ENCODE measurements at places on chromosomes 5 and 9. TPM values are rescaled to one million over a fixed set of nuclear protein-coding genes. Genes with fewer than 3 reads are reported as not detected.

- H3K4me1 ChIP-seq, result no peaks in the 10 kb centered on the region
- DNase-seq, result no peak
- H3K27me3 ChIP-seq, result no peaks in the 10 kb centered on the region
- H3K27ac ChIP-seq, result no peak overlapping the region
- no peaks in the 10 kb centered on the region for H3K36me3 ChIP-seq
Measured at GRCh38 chr5:117881426-117882230, 1106.7 kb downstream of the DTWD2 start.

GRCh38 chr5:174423558-174423957 is 300.8 kb upstream of the MSX2 start:
- no peak overlapping the region for H3K27ac ChIP-seq
- H3K4me3 ChIP-seq, result no peak overlapping the region
- H3K36me3 ChIP-seq, result no peaks in the 10 kb centered on the region
- peaks cover 4% of the 10 kb centered on the region for H3K4me1 ChIP-seq
- DNase-seq, result no peak

DNA sequence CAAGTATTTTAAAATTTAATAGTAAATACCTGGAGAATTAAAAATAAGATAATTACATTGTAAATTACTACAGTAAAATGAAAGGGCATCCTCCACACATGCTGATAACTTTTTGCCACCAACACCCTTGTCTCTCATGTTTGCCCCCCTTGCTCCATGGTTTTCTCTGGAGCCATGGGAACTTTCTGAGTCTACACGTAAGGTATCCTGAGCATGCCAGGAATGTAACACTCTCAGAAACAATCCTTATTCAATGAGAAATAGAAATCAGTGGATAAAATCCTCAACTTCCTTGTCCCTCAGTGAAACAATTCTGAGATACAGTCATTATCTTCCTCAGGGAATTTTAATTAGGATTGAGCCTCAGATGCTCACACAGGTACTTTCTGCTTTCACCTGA is 108.9 kb downstream of the IZUMO3 start:
- no peak for DNase-seq
- no peaks in the 10 kb centered on the region for H3K36me3 ChIP-seq
- no peak overlapping the region for H3K27ac ChIP-seq
- no peaks in the 10 kb centered on the region for H3K4me1 ChIP-seq

DNA sequence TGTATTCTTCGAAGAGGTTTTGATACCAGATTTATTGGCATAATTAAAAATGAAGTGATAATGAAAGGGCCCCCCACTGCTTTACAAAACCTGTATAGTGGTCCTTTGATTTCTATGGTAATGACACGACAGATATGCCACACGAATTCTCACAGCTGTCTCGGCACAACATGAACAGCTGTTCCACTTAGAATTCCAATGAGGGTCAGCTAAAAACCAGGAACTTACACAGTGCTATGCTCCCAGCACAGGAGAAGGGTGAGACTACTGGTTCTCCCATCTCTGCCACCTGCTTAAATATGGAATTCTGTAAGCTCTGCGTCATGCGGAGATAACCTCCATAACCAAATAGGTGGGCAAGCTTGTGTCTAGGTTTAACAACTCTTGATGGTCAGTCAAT is 183.0 kb upstream of the EFNA5 start:
- no peaks in the 10 kb centered on the region for H3K36me3 ChIP-seq
- H3K27me3 ChIP-seq, result no peaks in the 10 kb centered on the region
- no peak for DNase-seq
- no peaks in the 10 kb centered on the region for H3K4me1 ChIP-seq

DNA sequence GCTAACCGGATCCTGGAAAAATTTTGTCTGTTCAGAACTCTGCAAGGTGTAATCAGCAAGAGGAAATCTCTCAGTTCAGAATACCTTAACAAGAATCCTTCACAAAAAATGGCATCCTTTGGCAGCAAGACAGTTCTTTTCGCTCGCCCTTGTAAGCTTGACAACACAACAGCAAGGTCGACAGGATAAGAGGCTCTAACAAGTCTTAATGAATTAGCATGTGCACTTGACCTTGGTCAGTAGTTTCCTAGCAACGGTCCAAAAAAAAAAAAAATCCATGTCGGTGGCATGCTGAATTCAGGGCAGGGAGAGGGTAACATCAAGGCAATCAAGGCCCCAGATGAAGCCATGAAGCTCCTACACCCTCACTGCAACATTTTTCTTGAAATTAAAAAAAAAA is 172.8 kb downstream of the APBA1 start:
- no peak overlapping the region for H3K4me3 ChIP-seq
- H3K36me3 ChIP-seq, result no peaks in the 10 kb centered on the region
- no peak overlapping the region for H3K27ac ChIP-seq
- no peaks in the 10 kb centered on the region for H3K4me1 ChIP-seq

DNA sequence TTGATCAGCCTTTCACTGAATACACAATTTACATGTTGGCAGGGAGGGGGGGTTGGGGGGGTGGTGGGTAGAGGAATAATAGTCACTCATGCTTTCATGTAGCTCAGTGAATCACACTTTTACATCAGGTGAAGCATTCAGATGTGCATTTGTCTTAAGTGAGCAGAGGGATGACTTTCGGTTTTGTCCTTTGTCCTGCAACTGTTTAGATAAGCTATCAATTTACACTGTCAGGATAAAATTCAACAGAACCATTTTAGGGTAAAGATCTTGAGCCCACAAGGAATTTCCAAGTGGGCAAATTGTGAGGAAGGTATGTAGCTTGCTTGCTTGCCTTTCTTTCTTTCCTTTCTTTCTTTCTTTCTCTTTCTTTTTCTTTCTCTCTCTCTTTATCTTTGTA is 576.2 kb downstream of the MTRR start:
- DNase-seq, result no peak
- no peaks in the 10 kb centered on the region for H3K27me3 ChIP-seq
- no peaks in the 10 kb centered on the region for H3K36me3 ChIP-seq
- H3K27ac ChIP-seq, result no peak overlapping the region

DNA sequence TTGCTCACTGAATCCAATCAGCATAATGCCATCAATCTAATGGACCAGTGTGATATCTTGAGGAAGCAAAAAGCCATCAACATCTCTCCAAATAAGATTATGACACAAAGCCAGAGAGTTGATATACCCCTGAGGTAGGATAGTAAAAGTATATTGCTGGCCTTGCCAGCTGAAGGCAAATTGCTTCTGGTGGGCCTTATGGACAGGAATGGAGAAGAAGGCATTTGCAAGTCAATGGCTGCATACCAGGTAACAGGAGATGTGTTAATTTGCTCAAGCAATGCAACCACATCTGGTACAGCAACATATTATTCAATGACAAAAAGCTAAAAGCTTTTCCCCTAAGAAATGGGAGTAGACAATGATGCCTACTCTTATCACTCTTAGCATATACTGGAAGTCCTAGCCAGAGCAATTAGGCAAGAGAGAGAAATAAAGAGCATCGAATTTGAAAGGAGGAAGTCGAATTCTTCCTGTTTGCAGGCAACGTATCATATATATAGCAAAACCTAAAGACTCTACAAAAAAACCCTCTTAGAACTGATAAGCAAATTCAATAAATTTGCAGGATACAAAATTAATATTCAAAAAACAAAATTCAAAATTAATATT is 216.1 kb upstream of the RASA1 start:
- H3K4me3 ChIP-seq, result no peak overlapping the region
- DNase-seq, result no peak
- no peaks in the 10 kb centered on the region for H3K36me3 ChIP-seq
- no peaks in the 10 kb centered on the region for H3K27me3 ChIP-seq
- H3K27ac ChIP-seq, result no peak overlapping the region

DNA sequence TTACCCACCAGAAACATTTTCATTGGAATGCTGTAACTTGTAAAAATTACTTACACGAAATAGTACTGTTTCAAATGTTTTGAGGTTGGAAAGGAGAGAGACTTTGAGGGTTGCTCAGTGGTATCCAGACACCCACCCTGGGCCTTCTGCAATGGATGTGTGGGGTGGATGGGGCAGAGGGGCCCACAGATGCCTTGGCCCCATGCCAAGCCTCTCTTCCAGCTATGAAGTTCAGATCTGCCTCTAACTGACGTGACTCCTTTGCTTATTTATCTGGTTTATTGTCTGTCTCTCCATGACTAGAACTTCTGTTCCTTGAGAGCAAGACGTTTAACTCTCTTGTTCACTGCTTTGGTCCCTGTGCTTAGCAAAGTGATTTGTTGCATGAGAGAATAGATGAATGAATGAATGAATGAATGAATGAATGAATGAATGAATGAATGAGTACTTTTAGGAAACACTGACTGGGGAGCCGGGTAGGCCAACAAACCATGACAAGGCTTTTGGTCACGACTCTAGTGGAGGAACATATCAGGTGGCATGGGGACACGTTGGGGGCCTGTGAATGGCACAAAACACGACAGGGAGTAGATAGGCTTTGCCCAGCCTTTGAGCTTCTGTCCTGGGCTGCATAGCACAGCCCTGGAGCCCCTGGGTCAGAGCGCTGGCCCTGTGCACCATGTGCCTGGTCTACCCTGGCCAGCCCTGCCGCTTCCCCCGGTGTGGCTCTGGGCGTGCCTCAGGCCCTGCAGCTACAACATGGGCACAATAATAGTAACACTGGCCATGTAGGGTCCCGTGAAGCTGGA is 31.8 kb downstream of the AK8 start:
- DNase-seq, result no peak
- no peaks in the 10 kb centered on the region for H3K4me1 ChIP-seq
- H3K4me3 ChIP-seq, result no peak overlapping the region
- no peaks in the 10 kb centered on the region for H3K27me3 ChIP-seq
- H3K36me3 ChIP-seq, result no peaks in the 10 kb centered on the region

GRCh38 chr5:178545176-178545575 is 45.0 kb downstream of the COL23A1 start:
- no peaks in the 10 kb centered on the region for H3K36me3 ChIP-seq
- H3K4me1 ChIP-seq, result no peaks in the 10 kb centered on the region
- no peak for DNase-seq
- no peak overlapping the region for H3K27ac ChIP-seq
- no peaks in the 10 kb centered on the region for H3K27me3 ChIP-seq

- H3K4me1 ChIP-seq, result peaks cover 28% of the 10 kb centered on the region
- no peak for DNase-seq
- H3K36me3 ChIP-seq, result no peaks in the 10 kb centered on the region
- H3K27me3 ChIP-seq, result no peaks in the 10 kb centered on the region
- no peak overlapping the region for H3K27ac ChIP-seq
- H3K4me3 ChIP-seq, result no peak overlapping the region
Measured at GRCh38 chr9:127947841-127948710, 10.4 kb upstream of the DPM2 start.

DNA sequence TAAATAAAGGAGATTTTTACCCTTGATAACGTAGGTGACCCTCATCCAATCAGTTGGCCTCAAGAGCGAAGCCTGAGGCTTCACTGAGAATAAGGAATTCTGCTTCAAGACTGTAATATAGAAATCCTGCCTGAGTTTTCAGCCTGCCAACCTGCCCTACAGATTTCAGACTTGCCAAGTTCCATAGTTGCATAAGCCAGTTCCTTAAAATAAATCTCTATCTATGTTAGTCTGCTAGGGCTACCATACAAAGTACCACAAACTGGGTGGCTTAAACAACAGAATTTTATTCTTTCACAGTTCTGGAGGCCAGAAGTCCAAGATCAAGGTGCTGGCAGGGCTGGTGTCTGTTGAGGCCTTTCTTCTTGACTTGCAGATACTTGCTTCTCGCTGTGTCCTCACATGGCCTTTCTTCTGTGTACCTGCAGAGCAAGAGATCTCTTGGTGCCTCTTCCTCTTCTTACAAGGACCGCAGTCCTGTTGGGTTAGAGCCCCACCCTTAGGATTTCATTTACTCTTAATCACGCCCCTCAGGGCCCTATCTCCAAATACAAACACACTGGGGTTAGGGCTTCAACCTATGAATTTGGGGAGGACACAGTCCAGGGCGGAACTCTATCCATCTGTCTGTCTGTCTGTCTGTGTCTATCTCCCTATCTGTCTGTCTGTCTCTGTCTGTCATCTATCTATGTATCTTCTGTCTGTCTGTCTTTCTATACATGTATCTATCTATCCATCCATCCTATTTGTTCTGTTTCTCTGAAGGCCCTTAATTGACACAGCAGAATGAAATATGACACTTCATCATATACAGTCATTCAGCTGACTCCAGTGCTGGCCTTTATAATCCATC is 17.0 kb upstream of the CMBL start:
- H3K27ac ChIP-seq, result no peak overlapping the region
- no peaks in the 10 kb centered on the region for H3K27me3 ChIP-seq
- no peak for DNase-seq
- no peaks in the 10 kb centered on the region for H3K36me3 ChIP-seq
- H3K4me3 ChIP-seq, result no peak overlapping the region

DNA sequence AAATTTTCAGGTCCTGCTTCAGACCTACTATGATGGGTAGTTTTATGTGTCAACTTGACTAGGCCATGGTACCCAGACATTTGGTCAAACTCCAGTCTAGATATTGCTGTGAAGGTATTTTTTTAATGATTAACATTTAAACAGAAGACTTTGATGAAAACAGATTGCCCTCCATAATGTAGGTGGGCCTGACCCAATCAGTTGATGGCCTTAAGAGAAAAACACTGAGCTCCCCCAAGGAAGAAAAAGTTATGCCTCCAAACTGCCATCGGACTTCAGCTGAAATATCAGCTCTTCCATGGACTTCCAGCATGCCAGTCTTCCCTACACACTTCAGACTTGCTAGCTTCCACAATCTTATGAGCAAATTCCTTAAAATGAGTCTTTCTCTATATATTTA is 67.3 kb upstream of the TYRP1 start:
- H3K4me1 ChIP-seq, result no peaks in the 10 kb centered on the region
- no peaks in the 10 kb centered on the region for H3K27me3 ChIP-seq
- H3K36me3 ChIP-seq, result no peaks in the 10 kb centered on the region
- no peak overlapping the region for H3K4me3 ChIP-seq
- DNase-seq, result no peak
- H3K27ac ChIP-seq, result no peak overlapping the region

- no peak overlapping the region for H3K27ac ChIP-seq
- no peaks in the 10 kb centered on the region for H3K36me3 ChIP-seq
- DNase-seq, result no peak
- H3K27me3 ChIP-seq, result no peaks in the 10 kb centered on the region
- H3K4me1 ChIP-seq, result no peaks in the 10 kb centered on the region
- H3K4me3 ChIP-seq, result no peak overlapping the region
Measured at GRCh38 chr5:139772089-139772791, 23.4 kb upstream of the PSD2 start.

The EIF4EBP3 gene
- 2.7 TPM for total RNA-seq

The NR4A3 gene
- total RNA-seq, result 2.2 TPM

The PRRT1B gene
- not detected for total RNA-seq

The VAV2 gene
- total RNA-seq, result 24.9 TPM

The TMC1 gene
- total RNA-seq, result not detected

The PCDHGA9 gene
- 1.1 TPM for total RNA-seq

The PCDHB7 gene
- 0.53 TPM for total RNA-seq

The THBS4 gene
- 0.48 TPM for total RNA-seq

The DBH gene
- not detected for total RNA-seq

The TMEM161B gene
- 35.4 TPM for total RNA-seq
